ENCODE measurements at places on chromosomes 4 and X.

DNA sequence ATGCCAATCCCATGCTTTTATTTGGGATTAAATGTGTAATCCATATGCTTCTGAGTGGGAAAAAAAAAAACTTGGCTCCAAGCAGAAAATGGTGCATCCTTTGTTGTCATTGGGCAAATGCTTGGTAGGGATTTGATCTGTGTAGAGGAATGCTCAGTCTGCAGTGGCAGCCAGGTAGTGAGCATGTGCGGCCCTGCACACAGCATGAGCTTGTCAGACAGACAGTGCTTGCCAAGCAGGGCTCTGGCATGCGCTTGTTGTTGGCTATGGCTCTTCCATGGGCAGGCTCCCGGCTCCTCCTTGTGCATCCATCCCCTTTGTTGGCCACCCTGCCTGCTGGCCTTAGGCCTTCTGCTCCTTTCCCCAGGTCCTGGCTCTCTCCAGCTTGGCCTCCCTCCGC, 130.3 kb downstream of the GPR143 start:
- DNase-seq: no peak

DNA sequence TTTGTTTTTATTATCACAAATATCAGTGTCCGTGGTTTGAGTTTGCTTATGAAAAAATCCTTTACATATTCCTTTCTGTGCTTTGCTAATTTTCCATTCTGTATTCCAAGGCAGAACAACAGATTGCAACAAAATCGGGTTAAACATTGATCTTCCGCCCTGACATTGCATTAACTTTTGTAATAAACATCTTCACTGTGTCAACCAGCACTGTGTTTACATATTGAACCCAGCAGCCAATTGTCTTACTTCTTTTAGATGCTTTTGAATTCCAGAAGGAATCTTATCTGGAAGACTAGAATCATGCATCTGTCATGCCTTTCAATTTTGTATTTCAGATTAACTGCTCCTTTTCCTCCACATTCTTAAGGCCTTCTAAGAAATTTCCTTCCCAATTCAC, 147.8 kb upstream of the CXXC4 start:
- DNase-seq: no peak

- no peak for DNase-seq
Observed at GRCh38 chr4:166311169-166311568, 438.1 kb downstream of the TLL1 start.

GRCh38 chr4:41693629-41694028, 54.9 kb downstream of the PHOX2B start:
- no peak for DNase-seq

DNA sequence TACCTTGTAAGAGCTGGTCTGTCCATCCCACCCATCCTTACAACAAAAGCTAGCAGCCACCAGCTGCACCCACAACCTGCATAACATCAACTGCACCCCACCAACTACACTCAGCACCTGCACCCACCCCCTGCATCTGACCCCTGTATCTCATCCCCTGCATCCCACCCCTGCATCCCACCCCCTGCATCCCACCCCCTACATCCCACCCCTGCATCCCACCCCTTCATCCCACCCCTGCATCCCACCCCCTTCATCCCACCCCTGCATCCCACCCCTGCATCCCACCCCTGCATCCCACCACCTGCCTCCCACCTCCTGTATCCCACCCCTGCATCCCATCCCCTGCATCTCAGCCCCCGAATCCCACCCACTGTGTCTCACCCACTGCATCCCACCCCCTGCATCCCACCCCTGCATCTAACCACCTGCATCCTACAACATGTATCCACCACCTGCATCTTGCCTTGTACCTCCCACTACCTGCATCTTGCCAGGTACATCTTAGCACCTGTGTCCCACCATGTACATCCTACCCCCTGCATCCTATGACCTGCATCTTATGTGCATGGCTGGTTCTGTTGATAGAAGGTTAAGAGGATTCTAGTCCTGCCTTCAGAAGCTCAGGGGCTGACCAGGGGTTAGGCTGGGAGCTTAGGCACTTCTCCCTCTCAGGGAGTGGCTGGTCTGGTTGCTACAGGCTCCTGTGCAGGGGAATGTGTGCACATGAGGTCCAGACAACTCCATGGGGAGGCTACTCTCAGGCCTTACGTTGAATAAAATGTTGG, 9.4 kb downstream of the TMEM271 start:
- no peak for DNase-seq

DNA sequence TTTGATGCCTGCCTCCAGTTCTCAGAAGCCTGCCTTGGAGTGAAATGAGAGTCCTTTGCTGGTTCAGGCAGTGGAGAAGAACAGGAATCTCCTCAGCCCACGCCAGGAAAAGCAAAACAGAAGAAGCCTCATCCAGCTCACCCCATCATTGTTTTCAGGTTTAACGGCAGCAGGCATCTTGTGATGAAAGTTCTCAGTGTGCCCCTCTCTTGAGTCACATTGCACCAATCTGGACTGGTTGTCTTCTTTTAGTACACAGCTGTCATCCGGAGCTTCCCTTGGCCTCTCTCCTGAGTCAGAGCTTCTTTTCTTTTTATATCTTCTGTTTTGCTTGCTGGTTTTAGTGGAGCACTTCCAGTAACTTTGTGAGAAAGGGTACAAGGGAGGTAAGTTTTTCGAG, 50.9 kb downstream of the TSPAN7 start:
- no peak for DNase-seq

DNA sequence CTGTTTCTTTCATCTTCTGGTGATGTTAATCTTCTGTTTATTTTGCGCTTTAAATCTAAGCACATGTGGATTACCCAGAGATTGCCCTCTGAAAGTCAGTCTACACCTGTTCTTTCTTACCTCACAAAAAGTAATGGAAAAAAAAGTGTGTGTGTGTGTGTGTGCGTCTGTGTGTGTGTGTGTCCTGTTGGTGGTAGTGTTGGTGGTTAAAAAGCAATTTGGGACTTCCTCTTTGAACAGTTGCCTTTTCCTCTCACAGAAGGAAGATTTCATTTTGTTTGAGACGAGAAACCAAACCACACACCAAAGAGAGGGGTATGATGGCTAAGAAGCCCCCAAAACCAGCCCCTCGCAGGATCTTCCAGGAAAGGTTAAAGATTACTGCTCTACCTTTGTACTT, at the start of gene STAP1:
Gene STAP1, plus strand, starts transcription at position 235 of the 400 bp plus-strand sequence. Its CDS starts 83 bp downstream, at position 318.
- DNase-seq: no peak

DNA sequence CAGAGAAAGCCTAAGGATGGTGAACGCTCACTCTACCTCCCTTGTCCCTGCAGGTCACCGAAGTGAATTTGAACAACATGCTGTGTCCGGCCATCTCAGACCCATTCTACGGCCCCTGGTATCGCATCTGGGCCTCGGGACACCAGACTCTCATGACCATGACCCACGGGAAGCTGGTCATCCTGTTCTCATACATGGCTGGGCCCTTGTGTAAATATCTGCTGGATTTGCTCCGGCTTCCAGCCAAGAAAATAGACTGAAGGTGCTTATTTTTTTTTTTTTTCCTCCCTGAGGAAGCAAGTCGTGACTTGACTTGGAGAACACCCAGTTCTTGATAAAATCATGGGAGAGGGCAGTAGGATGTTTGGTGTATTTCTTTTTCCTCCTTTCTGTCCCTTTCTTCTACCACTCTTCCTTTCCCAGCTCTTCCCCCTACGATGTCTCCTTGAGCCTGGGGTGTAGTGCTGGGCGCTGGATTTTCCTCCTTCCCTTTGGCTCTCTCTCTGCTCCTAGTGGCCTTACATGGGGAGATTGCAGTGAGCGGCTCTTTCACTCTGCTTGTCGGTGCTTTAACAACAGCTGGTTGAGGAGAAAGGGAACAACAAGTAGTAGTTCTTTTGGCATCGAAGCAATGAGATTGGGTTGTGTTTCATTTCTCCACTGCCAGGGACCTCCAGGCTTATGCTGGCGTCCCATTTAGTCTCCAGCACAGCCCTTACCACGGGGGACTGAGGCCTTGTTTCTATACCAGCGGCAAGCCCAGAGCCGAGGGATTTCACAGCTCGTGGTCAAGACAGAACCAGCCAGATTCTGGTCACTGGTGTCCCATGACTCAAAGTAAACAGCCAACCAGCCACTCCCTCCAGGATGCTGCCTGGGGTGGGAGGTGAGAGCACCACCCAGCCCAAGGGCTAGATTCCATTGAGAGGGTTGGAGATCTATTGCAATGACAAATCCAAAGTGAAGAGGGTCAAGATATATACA, 144.4 kb downstream of the AMMECR1 start:
- no peak for DNase-seq

DNA sequence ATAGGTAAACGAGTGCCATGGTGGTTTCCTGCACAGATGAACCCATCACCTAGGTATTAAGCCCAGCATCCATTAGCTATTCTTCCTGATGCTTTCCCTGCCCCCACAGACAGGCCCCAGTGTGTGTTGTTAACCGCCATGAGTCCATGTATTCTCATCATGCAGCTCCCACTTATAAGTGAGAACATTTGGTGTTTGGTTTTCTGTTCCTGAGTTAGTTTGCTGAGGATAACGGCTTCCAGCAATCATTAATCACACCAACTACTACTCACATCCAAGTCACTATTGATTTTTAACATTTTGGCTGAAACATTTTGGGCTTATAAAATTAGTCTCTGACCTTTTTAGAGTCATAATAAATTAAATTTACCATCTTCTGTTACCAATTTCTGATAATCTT, 205.3 kb downstream of the SPOCK3 start:
- DNase-seq: no peak

DNA sequence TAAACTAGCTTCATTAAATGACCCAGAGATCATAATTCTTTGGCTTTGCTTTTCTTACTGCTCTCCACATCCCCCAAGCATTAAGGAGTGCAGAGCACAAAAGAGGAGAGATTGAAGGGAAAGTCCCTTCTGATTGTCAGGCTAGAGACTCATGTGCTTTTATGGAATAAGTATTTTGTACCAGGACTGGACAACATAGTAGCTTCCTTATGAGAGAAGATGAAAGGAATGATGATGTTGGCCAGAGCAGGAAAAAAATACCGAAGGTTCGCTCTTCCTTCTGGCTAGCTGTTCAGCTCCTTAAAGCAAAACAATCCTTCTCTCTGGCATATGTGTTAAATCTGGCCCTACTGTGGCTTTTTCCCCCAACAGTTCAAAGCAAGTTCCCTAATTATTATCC, 53.1 kb downstream of the HOPX start:
- DNase-seq: no peak

- no peak for DNase-seq
Observed at GRCh38 chr4:137378821-137379220, 153.5 kb downstream of the PCDH18 start.

- DNase-seq: no peak
Observed at GRCh38 chr4:130044788-130045531, 949.0 kb downstream of the C4orf33 start.

GRCh38 chr4:80196922-80197573, at the start of gene PRDM8:
Gene PRDM8, plus strand, starts transcription at chr4:80197503. Its CDS starts 2,578 bp downstream, at chr4:80200081.
- DNase-seq: no peak

DNA sequence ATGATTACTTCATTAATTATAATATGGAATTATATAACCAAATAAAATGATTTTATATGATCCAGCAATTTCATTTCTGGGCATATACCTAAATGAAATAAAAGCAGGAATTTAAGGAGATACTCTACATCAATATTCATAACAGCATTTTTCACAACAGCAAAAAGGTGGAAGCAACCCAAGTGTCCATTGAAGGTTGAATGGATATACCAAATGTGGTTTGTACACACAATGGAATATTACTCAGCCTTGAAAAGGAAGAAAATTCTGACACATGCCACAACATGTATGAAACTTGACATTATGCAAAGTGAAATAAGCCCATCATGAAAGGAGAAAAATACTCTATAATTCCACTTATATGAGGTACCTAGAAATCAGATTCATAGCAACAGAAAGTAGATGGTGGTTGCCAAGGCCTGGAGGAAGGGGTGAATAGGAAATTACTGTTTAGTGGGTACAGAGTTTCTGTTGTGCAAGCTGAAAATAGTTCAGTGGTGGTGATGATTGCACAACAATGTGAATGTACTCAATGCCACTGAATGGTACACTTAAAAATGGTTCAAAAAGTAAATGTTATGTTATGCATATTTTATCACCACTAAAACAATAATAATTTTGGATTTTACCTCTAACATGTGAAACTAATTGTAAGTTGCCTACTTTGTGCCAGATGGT, 471.5 kb downstream of the SPRY1 start:
- no peak for DNase-seq

GRCh38 chr4:137739391-137739790, 207.1 kb upstream of the PCDH18 start:
- no peak for DNase-seq

DNA sequence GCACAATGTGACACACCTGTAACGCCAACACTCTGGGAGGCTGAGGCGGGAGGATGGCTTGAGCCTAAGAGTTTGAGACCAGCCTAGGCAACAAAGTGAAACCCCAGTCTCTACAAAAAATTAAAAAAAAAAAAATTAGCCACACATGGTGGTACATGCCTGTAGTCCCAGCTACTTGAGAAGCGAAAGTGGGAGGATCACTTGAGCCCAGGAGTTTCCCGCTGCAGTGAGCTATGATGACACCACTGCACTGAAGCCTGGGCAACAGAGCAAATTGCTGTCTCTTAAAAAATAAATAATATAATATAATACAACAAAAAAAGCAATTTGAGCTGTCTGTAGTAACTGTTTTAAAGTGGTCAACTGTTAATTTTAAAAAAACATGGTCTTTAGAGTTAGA, 13.2 kb downstream of the SPOCK3 start:
- DNase-seq: no peak

DNA sequence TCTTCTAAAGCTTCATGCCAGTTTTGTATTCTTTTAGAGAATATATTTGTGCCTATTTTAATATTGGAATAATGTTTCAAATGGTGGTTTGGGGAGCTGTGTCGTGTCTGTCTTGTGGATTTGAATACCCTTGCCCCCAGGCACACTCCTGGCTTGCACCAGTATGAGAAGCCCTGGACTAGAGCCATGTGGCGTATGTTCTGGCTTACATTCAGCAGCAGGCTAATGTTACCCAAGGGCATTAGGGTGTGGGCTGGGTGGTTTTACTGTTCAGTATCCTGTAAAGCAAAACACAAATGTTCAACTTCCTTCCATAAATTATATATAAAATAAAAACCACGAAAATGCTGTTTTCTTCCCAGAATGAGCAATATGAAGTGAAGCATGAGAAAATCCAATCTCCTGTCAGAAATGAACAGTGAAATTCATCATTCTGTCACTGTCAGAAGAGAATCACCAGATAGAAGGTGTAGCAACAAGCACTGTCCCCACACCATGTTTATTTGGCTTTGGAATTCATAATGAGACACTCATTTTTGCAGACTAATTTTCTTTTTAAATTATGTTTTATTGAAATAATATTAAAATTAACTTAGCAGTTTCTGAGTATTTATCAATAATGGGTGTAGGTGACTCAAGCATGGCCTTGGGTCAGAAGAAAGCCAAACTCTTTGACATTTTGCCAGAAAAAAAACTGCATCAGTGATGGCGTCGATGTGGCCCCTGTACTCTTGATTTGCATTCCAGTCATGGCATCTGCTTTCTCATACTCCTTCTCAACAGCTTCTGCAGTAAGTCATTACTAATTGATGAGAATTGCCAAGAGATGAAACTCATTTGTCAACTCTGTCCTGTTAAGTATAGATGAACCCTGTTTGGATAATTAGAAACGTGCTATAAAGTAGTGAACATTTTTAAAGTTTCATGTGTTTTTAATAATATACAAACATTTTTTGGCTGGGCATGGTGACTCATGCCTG, 43.8 kb downstream of the WWC2 start:
- DNase-seq: no peak

All from hematopoietic multipotent progenitor cell treated with erythropoietin and hydrocortisone succinate and interleukin-3 and kit ligand, for 15 days (in vitro differentiated cells).